BE2C (cell line): ENCODE measurements at places on chromosomes 16 and 17.
A peak's percentile ranks its signal among the peaks of the same experiment; 100 is the strongest.

DNA sequence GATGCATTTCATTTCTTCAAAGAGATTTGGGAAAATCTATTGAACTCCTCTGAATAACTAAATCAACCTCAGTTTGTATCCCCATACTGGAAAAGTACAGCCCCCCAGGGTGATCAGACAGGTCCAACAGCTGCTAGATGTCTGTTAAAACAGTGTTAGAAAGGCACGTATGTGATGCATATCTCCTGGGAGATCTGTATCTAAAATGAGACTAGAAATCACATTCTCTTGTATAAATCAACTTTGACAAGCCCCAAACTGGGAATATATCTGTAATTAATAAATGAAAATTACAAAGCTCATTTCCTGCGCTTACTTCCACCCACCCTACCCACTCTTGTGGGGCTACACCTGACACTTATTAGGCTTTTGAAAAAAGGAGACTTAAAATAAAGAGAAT, 3.8 kb upstream of the KIF2B start:
- no peak for DNase-seq

- DNase-seq = no peak
Observed at GRCh38 chr17:39151943-39152818, 744 bp upstream of the PLXDC1 start.

DNA sequence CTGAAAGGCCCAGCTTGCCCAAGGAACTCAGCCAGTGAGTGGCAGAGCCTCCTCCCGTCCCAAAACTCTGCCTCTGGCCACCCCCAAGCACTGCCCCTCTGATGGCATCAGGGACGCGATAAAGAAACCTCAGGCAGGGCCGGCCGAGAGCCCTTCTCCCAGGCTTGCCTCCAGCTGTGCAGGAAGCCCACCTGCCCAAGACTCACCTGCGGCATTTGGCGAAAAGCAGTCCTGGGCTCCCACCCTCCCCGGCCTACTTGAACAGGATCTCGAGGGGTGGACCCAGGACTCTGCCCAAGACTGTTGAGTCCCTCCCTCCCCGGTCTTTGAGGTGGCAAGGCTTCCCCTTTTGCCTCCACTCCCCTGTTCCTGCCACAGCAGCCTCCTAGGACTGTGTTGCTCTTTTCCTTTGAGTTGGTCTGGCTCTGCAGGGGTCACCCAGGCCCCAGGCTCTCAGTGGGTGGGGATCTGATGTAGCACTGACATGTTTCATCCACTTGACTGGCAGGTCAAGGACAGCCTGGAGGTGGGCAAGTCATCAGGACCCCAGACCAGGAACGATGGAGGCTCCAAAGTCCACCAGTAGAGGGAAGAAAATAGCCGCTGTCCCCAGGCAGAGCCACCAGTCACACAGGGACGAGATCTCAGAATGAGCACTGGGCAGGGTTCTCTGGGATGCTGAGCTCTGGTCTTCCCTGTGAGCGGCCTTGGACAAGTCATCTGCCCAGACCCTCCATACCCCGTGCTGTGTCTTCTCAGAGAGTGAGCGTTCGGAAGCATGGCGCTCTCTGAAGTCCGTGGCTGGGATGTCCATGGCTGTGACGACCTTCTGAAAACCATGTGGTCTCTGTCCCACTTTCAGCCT, 111.0 kb upstream of the TNRC6C start:
- no peak for DNase-seq

GRCh38 chr16:8583732-8584131, 6.6 kb downstream of the TMEM114 start:
- peak; percentile 24 for DNase-seq

- DNase-seq = no peak
Observed at GRCh38 chr16:81003610-81004460, 2.9 kb downstream of the CMC2 start.

- no peak for DNase-seq
Observed at GRCh38 chr16:53911513-53911912, 207.6 kb downstream of the FTO start.

GRCh38 chr16:11224894-11225676, 30.9 kb downstream of the SOCS1 start:
- no peak for DNase-seq

DNA sequence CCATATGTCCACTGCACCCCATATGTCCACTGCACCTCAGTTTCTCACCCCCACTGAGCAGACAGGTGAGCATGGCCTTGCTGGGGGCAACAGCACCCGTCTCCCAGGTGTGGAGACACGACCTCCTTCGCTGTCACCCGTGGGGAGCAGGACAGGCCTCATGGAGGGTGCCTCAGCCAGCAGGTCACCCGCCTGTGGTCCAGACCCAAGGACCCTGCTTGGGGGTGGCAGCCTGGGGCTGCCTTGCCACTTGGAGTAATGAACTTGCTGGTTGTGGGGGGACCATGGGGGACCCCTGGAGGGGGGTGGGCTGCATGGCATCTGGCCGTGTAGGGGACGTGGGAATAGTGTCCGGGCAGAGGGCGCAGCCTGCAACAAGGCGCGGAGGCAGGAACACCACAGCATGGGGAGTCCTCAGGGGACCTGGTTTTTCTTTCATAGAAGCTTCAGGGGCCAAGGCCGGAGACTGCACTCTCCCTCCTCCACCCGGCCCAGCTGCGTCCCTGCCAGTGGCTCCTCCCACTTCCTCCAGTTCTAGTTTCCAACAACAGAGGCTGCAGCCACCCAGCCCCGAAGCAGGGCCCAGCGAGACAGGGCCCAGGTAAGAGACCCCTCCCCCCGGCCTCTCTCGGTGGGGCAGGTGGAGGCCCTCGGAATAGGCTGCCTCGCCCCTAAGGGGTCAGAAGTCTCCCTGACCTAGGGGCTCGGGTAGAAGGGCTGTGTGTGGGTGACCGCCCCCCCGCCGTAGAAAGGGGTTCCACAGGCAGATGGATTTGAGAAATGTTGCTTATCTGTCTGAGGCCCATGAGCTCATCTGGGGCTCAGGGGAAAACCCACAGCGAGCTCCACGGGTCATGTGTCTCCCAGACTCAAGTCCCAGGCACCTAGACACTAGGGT, at the start of gene NHLRC4:
TSS of gene NHLRC4 (plus strand) at position 531 of the 898 bp plus-strand sequence. CDS start 1,043 bp downstream, outside the sequence.
- peak; percentile 92 for DNase-seq

GRCh38 chr17:760371-760770, 8.3 kb upstream of the GEMIN4 start:
- no peak for DNase-seq

GRCh38 chr17:38464723-38465390, 36.6 kb downstream of the ARHGAP23 start:
- peak; percentile 83 for DNase-seq

DNA sequence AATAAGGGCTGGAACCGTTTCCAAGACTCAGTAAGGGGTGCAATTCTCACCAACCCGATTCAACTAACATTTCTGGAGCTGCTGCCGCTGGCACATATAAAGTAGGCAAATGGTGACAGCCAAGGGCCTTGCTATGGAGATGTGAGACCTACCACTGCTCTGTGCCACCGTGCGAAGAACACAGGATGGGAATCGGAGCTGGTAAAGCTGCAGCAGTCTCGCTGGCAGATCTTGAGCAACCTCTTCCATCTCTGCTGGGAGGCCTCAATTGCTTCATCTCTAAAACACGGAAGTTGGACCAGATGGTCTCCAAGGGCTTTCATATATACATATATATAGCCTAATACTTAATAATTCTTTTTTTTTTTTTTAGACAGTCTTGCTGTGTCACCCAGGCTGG, 128.9 kb upstream of the RCVRN start:
- DNase-seq = no peak

GRCh38 chr16:11412965-11413887, 68.0 kb downstream of the RMI2 start:
- no peak for DNase-seq

- DNase-seq = no peak
Observed at GRCh38 chr16:20871258-20871657, 28.9 kb downstream of the DCUN1D3 start.

GRCh38 chr16:3262517-3262916, 6.1 kb upstream of the MEFV start:
- no peak for DNase-seq

GRCh38 chr17:5770441-5771270, 186.3 kb upstream of the NLRP1 start:
- no peak for DNase-seq

DNA sequence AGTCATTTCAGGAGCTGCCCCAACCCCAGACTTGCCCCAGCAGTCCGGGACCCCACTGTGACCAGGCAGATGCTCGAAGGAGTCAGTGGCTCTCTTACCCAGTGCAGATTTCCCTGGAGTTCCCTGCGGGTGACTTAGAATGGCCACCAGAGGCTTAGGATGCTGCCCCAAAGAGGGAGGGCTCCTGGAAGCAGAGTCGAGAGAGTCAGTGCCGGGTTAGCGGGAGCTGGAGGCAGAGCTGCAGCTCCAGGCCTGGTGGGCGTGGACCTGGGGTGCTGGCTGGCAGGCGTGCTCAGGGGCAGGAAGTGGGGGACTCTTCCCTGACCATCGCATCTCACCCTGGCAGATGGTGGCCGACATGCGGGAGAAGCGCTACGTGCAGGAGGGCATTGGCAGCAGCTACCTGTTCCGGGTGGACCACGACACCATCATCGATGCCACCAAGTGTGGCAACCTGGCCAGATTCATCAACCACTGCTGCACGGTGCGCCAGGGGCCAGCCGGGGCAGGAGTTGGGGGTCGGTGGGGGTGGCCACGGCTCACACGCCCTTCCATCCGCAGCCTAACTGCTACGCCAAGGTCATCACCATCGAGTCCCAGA, 1.6 kb upstream of the HSD3B7 start:
- DNase-seq = no peak

DNA sequence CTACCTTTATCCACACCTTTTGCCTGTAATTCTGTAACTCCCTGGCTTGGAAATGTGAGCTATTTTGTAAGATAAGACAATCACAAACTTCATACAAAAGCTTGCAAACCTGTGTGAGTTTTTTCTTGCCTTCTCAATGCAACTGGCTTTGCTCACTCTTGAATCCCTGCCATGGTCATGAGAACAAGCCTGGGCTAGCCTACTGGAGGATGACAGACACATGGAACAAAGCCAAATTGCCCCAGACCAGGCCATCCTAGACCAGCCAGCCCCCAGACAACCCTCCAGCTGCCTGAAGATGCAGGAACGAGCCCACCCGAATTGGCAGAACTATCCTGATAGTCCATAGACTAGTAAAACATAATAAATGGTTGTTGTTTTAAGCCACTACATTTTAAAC, 466.6 kb upstream of the ERCC4 start:
- peak; percentile 6 for DNase-seq

DNA sequence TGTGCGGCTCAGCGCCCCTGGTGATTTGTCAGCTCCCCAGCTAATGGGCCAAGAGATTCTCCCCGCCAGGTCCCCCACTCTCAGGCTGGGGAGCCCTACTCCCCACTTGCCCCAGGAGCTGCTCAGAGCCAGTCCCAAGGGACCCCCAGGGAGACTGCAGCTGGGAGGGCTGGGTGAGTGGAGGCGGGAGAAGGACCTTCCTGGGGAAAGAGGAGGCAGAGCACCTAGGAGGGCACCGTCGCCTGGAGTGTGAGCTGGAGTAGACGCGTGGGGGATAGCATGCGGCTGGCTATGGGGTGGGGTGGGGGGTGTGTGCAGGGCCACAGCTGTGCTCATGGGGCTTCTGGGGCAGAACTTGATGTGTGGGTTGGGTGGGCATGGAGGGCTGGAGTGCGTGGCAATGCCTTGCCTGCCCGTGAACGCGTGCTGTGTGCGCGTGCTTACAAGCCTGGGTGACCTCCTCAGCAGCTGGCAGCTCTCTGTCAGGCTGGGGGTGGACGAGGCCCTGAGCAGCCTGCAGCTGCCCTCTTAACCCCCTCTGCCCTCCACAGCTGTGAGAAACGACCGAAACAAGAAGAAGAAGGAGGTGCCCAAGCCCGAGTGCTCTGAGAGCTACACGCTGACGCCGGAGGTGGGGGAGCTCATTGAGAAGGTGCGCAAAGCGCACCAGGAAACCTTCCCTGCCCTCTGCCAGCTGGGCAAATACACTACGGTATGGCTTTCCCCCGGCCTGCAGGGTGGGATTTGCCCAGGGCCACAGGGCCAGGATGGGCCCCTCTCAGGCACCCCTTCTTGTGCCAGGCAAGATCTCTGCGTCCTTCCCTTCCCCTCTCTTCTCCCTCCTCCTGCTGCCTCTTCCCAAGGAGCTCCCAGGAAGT, 12.9 kb downstream of the GJD3 start:
- no peak for DNase-seq

DNA sequence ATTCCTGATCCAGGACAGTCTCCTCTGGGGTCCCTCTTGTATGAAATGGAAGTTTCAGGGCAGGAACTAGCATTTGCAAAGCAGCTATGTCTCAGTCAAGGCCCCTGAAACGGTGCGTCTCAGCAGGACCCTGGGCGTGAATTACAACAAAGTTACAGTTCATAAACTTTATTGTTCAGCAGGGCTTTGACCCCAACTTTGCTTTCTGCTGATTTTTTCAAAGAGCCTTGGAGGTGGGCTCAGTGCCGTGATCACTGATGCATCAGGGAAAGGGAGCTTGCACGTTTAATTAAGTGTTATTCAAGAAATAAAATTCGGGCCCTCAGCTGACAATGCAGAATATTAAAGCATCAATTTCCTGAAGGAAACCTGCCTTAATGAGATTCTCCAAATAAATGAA, 260.1 kb upstream of the C16orf82 start:
- DNase-seq = no peak

- no peak for DNase-seq
Observed at GRCh38 chr16:66728804-66729203, 22.6 kb downstream of the DYNC1LI2 start.

- no peak for DNase-seq
Observed at GRCh38 chr16:58684001-58684353, 593 bp downstream of the SLC38A7 start.

DNA sequence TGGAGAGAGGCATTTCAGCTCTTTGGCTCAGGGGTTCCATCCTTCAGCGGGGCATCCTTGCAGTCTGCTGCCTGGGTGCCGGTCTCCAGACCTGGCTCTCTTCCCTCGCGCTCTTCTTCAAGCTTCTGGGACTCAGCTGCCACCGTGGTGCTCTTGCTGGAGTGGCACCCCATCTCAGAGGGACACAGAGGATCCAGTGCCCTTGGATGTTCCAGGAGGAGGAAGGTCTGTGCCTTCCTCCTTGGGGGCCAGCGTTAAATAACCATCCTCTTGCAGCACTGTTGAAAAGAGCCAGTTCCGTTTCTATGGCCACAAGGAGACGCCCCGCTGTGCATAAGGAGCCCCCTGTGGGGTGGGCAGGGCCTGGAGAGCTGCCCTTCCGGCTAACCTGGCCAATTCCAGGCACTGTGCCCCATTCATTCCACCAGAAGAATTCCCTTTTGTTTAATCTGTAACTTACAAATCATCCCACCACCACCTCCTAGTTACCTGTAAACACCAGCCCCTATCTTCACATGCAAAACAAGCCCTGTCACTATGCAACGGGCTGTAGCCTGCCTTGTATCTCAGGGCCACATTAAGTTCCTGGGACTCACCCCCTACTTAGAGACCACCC, 8.6 kb downstream of the CHD9NB start:
- no peak for DNase-seq

- DNase-seq = no peak
Observed at GRCh38 chr16:73023752-73024570, 24.0 kb downstream of the ZFHX3 start.

GRCh38 chr16:65667011-65667578, 545.2 kb upstream of the CDH11 start:
- DNase-seq = no peak

GRCh38 chr16:72073560-72074230, 10.7 kb downstream of the HPR start:
- DNase-seq = no peak
